Hypothalamus (tissue), 51 donors: ENCODE measurements at places on chromosomes 5 and 9.

DNA sequence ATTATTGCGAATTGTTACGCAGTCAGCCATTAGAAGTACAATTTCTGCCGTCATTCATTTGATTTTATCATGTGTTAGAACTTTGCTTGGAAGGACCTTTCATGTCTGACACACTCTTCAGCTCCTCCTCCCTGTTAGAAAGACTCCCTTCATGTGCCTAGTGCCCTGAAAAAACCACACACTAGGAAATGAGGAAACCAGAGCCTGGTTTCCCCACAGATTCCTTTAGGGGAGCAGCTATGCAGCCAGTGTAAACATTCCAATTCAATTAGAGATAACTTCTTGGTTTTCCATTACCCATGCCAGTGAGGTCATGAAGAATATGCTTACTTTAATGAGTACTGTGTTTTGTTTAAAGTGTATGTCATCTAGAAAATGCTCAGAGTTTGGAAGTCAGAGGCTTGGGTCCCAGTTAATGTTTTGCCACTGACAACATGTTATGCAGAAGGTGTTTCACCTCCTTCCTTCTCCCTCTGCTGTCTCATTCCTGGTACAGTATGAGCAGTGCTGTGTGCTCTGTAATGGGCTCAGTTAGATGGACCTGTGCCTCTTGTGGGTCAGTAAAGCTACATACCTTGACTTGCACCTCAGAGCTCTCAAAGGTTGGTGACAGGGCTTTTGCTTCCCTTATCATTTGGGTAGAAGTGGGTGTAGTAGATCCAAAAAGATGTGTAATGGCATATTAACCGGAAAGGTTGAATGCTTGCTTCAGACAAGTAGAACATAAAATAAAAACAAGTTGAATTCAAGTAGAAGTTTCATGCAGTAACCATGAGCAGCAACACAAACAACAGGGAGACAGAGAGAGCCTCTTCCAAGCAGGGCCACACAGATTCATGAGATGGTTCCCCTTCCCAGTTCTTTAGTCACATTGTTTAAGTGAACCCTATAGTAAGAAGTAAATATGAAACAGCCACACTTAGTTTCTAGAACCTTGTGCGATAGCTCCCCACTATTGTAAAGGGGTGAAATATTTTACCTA, 52.6 kb upstream of the TNFAIP8 start:
- DNase-seq = no peak

DNA sequence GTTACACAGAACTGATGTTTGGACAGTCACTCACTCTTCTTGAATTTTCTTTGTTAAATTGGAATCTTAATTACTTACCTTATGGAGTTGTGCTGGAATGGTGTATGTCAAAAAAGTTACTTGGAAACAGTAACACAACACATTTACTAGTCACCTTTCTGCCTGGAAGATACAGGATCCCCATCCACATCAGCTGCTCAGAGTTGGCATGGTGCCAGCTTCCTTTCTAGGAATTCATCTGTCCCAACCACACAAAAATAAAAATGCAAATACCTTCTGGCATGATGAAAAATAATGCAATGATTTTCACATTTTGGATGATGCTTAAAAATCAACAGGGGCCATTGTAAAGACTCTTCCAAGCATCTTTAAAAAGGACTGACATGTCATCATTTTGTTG, 341.5 kb downstream of the TMEM38B start:
- no peak for DNase-seq

DNA sequence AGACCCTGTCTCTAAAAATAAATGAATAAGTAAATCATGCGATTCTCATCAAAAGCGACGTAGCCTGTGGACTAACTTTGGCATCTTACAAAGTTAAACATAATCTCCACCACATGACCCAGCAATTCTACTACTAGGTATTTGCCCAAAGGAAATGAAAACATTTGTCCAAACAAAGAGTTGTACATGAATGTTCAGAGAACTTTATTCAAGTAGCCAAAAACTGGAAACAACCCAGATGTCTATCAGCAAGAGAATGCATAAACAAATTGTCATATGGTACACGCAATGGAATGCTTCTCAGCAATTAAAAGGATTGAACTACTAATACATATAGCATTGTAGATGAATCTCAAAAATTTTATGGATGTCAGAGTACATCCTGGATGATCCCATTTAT, 82.6 kb downstream of the ADRB2 start:
- DNase-seq = no peak

DNA sequence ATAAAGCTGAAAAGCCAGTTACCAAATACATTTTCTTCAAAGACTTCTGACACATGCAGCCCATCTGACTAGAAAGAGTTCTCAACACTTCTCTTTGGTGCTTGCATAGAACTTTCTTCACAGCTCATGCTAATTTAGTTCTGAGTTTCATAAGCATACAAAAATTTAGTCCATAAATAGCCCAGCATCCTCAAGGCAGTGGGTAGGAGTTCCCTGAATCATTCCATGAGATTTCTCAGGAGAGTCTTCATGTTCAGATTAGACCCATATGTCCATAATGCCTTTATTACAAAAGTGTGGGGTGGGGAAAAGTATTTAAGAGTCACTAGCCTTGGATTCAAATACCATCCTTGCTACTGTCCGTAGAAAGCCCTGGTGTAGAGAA, 290.2 kb upstream of the RGMB start:
- no peak for DNase-seq
